ENCODE measurements at places on chromosomes 5 and 9.

DNA sequence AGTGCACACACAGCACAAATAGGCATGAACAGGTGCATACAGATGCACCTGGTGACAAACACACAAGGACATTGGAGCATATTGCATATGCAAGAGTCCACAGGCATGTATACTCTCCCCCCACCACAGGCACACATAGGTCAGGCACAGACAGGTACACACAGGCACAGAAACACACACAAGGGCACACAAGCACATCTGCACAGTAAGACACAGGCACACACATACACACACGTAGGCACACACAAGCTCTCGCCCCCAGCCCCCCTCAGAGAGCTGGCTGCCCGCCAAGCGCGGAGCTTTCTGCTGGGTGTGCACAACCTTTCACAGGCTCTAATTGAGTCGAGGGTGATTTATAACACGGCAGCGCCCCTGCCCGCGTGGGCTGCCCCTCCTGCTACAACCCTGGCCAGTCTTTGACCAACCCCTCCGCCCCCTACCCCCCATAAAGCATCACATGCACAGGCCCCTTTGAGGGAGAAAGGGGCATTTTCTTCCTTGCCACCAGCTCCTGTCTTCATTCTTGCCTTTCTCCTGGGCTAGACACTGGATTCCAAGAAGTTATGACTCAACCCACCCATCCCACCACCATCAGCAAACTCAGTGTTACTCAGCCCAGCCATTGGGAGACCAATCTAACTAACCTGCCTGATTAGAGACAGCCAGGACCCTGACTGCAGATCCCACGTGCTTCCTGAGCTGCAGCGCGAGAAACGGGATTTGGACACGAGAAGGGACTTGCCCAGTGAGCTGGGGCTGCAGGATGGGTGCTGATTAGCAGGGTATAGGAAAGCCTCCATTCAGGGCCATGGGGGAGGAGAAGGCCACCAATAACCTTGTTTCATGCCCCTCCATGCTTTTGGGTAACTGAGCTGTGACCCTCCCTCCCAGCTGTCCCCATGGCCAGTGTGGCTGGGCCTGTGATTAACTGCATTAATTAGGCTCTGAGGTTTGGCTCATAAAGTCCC is 42.8 kb upstream of the PSD2 start:
- DNase-seq, result no peak

- DNase-seq, result peak; percentile 61
These were observed 11.1 kb downstream of the TTC39B start for GRCh38 chr9:15295761-15296405.

DNA sequence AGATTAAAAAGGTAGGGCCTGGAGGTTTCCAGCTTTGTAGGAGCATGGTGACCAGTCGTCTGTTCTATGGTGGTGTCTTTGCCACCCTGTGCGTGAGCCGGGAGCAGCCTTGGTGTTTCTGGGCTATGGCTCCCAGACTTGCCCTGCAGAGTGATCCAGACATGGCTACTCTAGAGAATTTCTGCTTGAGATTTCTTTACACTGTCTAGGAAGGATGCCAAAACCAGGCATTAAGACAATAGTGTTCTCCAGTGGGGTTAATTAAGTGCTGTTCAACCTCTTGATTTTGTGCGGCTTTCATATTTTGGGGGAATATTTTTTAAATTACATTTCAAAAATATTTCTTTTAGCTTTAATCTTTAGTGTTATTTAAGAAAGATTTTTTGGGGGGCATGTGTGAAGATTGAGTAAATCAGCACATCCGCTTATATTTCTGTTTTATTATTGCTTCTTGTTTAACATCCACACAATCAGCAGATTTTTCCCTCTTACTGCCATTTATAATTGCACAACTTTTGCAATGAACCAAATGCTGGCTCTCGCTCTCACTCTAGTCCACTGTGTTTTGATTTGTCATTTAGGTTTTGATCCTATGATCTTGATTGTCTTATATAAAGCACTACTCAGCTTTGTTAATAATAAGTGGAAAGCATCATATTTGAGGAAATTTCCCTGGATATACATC is 110.5 kb downstream of the RASGRF2 start:
- DNase-seq, result no peak

DNA sequence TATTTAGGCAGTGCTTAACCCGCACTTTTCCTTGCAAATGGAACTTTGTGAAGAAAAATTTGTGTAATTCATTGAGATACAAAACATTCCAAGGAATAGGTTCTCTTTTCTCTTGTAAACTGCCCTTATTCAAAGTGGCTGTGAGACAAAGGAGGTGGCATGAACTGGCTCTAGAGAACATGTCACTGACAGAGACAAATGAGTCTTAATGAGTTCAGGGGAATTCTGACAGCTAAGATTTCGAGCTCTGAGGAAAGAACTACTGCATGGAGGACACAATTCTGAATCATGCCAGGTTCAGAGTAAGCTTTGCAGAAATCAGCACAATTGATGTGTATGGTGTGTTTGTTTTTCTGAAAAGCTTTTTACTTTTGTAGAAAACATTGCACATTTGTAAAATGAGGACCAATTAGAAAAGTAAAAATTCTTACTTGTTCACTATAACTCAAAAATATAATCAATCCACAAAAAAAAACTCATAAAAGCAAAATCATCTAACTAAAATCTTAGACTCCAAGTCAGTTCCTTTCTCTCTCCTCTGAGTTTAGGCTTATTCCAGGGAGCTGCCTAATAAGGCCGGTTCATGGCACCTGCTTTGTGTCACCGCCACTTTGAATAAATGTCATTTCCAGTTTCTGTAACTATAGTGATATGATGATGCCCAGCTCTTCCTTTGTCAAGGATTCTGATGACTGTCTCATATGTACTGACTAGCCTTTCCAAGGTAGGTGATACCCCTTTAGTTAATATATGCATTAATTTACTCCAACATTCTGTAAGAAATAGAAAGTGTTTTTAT is 163.2 kb downstream of the HCN1 start:
- DNase-seq, result no peak

DNA sequence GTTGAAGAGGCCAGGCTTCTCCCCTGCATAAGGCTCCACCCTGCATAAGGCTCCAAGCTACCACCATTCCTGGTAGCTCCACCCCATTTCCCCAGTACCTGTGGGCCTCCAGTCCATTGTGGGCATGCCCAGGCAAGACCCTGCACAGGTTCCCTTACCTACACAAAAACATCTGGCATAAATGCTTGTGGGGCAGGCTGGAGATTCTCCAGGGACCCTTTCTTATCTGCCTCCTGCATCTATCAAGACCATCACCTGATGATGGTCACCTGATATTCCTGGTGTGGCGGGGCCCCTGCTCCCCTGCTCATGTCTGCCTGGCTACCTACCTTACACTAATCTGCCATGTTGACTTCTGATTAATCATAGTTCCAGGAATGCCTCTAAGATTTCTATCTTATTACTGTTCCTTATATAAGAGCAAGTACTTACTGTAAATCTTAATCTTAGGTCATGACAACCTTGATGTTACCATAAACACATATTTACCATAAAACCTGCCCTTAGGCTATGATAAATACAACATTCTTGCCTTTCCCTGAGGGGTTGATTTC is 41.0 kb downstream of the FGD3 start:
- no peak for DNase-seq

GRCh38 chr9:86288499-86289198 is 6.3 kb upstream of the ISCA1 start:
- DNase-seq, result no peak

DNA sequence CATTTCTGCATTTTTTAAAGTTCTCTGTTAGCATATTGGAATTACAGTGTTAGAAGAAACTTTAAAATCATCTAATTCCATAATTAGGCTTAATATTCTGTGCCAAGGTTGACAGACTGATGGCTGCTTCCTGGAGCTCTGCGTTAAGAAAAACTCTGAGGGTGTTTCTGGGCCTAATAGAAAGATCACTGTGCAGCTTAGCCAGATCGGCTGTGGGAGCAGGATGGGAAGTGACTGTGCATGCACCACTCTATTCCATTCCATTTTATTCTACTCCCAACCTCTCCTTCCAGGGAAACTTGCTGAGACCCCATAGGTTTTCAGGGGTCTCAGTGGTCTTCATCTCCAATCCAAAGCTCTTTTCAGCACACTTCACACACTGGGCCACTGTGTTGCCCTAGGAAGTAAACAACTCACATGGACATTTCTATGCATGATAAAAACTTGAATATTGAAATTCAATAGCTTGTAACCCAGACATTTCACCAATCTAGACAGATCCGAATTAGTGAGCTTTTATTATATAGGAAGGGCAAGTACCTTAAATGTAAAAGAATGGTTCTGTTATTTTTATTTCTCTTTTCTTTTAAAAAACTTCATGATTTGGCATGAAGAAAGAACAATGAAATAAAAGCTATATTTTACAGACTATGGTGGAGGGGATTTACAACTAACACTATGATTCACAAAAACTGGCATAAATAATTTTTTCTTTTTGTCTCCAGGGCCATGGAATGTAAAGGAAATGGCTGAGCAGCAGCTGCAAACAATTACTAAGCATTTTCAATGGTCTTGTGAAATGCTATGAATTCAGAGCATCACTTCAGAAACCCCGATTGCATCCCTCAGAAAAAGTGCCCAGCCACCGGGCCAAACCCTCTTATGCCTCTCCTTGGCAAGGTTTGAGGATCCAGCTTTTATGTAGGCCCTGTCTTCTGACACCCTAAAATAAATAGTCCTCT is 51.4 kb upstream of the DAB2 start:
- no peak for DNase-seq

GRCh38 chr5:69250593-69250992 is 15.9 kb downstream of the CDK7 start:
- DNase-seq, result no peak

DNA sequence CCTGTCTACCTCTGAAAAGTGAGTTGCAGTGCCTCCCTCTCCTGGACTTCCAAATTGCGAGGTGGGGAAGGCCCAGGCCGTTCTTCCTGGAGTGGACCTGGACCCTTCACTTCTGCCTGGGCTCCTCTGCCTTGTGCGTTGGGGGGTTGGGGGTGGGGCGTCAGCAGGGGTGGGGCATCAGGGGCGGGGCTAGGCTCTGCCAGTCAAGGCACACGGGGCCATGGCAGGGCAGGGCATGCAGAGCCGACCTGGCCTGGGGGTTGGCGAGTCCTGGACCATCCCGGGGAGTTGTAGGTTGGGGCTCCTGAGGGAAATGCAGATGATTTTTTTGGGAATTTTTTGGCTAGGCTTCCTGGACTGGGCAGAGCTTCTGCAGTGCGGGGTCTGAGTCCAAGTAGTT is 87.1 kb downstream of the EHMT1 start:
- no peak for DNase-seq
